ENCODE measurements at places on chromosomes 1 and 21. TPM values are rescaled to one million over a fixed set of nuclear protein-coding genes. Genes with fewer than 3 reads are reported as not detected.

- DNase-seq, result no peak
These were observed 165.8 kb upstream of the CAMK1G start for GRCh38 chr1:209417761-209418160.

DNA sequence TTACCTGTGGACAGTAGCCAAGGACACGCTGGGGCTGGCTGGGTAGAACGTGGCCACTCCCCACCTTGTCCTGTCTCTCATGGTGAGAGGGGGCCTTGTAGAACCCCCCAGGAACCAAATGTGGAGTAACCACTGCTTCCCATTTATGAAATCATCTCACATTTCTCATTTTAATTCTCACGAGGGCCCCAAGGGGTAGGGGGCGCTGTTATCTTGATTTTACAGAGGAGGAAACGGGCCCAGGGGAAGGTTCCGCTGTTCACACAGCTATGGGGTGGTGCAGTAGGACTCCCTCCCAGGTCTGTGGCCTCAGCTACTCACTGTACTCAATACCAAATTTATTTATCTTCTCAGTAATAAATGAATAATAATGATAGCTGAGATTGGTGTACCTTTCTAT lies 5.5 kb downstream of the SMPDL3B start:
- peak; percentile 43 for DNase-seq

GRCh38 chr1:22835636-22836319 lies 125.1 kb downstream of the EPHB2 start:
- DNase-seq, result no peak

The SPRR2D gene
- not detected for polyA plus RNA-seq

The RWDD3 gene
- 18.3 TPM for polyA plus RNA-seq

DNA sequence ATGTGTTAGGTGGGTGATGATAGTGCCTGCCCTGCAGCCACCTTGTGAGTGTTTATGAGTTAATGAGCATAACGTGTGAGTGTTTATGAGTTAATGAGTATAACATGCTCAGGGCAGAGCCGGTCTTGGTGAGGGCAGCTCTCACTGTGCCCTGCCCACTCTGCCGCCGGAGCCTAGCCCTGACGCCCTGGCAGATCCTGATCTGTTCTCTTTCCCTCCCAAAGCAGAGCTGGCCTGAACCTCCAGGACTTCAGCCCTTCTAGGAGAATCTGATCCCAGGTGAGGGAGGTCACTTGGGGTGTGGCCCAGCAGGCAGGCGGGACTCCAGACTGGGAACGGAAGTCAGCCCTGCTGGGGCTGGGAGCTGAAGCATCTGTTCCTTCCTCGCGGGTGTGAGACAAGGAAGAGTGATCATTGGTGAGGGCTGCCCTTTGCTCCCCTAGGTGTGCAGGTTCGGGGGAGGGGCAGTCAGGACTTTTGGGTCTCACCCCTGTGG lies 5.7 kb downstream of the FBLIM1 start:
- DNase-seq, result no peak

DNA sequence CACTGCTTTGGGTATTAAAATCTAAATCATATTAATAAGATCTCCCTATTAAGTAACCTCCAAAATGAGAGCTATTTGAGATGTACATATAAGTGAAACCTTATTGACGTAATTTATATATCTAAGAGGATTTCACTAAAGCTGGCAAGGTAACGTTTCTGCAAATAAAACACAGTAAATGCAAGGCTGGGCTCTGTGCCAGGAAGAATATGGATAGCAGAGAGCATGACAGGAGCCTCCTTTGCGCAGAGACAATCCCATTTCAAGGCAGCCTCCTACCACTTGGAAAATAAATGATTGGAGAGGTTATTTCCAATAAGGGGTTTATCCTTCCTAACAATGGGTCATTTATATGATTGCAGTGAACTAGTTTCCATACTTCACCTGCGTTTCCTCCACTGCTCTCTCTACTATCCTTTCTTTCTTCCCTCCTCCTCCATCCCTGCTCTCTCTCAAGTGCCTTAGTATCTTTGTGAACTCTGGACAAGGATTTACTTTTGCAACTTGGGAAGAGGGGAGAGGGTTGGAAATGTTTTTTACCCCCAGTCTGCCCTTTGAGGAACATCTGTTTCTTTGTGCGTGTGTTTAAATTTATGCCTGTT lies 3.0 kb upstream of the NFIA start:
- DNase-seq, result no peak

The IL6R gene
- 30.5 TPM for polyA plus RNA-seq

GRCh38 chr1:77468257-77468948 lies 186.6 kb downstream of the AK5 start:
- no peak for DNase-seq

Measured in HepG2 (cell line).